ENCODE measurements at places on chromosomes 1 and 21.

- DNase-seq = no peak
Measured at GRCh38 chr1:214727274-214727673, 124.3 kb downstream of the CENPF start.

DNA sequence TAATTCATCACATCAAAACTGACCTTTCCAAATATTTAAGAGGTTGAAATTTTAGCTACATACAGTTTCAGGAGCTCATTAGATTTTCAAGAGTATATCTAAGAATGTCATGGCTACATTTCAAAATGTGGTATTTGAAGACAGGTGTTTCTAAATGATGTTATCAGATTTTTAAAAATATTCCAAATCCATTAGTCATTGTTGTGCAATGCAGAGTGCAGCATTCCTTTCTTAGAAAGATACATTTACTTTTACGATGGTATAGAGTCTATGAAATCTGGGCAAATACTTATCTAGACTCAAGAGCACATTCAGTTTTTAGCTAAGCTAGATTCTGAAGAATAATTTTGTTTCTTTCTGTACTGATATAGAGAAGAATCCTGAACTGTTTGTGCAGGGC, 230.3 kb downstream of the CHRM3 start:
- no peak for DNase-seq

DNA sequence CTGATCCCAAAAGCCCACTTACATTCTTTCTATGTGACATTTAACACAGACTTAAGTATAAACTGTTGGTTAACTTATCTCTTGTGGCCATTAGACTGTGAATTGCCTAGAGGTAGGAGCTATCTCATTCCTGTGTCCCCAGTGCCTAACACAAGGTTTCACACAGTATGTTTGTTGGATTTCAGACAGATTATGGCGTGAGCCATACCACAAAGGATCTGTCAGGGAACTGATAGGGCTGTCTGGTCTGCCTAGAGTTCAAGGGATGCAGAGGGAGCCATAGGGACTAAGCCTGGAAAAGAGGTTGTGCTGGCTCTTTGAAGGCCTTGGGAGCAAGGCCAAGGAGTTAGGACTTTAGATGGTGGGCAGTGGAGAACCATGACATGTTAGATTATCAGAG, 40.0 kb downstream of the MEF2D start:
- no peak for DNase-seq

- no peak for DNase-seq
Measured at GRCh38 chr1:45820788-45821187, 17.4 kb downstream of the MAST2 start.

- DNase-seq = peak; percentile 62
Measured at GRCh38 chr1:30906631-30907441, 1.7 kb downstream of the SDC3 start.
